Foreskin keratinocyte (primary cell): ENCODE measurements at places on chromosomes 5 and 9.
A peak's percentile ranks its signal among the peaks of the same experiment; 100 is the strongest.

DNA sequence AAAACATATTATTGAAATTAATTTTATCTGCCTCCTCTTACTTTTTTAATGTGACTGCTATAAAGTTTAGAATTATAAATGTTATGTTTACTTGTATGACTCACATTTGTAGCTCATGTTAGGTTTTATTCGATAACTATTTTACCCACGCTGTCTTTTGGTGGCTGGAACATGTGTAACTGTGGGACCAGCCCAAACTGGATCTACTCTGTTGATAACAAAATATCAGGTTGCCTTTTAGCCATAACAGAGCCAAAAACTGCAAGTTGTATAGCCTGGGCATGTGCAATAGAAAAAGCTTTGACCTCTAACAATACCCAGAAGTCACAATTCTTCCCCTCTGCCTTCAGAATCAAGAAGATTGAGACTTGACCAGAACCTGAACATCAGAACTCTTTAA, 356.5 kb downstream of the PRELID2 start:
- no peak for DNase-seq

- no peak for DNase-seq
Observed at GRCh38 chr9:7443541-7443940, 356.0 kb downstream of the DMAC1 start.

GRCh38 chr9:9133526-9133925, 1333.9 kb upstream of the DMAC1 start:
- no peak for DNase-seq

DNA sequence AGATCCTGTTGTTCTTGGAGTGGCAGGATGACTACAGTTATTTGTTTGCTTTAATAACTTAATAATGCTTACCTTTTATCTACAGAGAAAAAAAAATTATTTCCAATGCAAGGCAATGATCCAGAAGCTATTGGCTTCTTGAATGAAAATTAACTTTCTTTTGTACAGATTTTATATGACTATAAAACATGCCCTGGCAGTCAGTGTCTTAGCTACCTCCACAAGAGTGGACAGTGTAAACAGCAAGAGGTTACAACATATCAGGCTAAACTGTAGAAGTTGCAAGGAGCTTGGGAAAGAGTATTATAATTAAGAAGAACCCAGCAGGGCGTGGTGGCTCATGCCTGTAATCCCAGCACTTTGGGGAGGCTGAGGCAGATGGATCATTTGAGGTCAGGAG, 49.1 kb downstream of the BNC2 start:
- DNase-seq: no peak

DNA sequence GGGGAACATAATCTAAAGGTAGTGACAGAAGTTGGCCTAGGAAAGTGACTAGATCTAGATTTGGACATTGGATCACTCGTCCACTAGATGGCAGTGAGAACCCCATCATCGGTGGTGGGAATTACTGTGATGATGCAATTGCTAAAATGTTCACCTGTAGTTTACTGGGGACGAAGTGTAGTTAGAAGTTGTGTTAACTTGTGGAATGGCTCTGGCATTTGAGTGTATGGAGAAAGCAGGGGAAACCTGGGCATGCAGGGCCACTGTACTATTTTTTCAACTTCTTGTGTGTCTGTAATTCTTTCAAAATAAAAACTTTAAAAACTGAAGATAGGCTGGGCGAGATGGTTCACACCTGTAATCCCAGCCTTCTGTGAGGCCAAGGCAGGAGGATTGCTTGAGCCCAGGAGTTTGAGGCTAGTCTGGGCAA, 75.5 kb downstream of the PHAX start:
- DNase-seq: no peak

GRCh38 chr9:90458485-90458884, 184.1 kb downstream of the DIRAS2 start:
- no peak for DNase-seq

DNA sequence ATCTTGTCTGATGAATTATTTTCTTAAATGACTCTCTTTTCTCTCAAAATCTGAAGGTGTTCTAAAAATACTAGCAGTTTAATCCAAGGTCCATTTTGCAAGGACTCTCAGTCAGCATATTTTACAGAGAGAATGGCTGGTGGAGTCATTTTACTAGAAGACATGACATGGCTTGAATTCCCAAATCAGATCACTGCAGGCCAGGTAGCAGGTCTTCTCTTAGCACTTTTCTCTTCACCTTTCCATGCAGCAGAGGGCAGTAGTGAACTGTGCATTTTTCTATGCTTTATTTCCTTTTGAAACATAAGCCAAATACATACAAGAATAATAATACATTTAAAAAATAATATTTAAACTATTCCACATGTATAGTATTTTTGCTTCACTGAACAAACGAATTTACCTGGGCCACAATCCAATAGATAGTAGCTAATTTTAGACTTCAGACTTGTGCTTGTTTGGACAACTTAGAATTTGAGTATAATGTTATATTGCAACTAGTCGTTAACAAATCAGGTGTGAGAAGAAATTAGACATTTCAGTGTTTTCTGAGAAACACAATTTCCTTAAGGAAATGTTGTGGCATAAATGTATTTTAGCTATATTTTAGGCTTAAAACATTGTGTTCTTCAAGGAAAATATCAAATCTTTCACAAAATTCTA, 289.4 kb upstream of the DAB2 start:
- DNase-seq: peak; percentile 75

- peak; percentile 100 for DNase-seq
Observed at GRCh38 chr5:53362521-53362941, 117.9 kb upstream of the FST start.

- no peak for DNase-seq
Observed at GRCh38 chr5:143674469-143674786, 137.5 kb upstream of the HMHB1 start.

GRCh38 chr9:77944556-77945243, 86.9 kb downstream of the GNAQ start:
- DNase-seq: no peak

GRCh38 chr5:108521841-108522506, 140.1 kb upstream of the FBXL17 start:
- DNase-seq: peak; percentile 49

DNA sequence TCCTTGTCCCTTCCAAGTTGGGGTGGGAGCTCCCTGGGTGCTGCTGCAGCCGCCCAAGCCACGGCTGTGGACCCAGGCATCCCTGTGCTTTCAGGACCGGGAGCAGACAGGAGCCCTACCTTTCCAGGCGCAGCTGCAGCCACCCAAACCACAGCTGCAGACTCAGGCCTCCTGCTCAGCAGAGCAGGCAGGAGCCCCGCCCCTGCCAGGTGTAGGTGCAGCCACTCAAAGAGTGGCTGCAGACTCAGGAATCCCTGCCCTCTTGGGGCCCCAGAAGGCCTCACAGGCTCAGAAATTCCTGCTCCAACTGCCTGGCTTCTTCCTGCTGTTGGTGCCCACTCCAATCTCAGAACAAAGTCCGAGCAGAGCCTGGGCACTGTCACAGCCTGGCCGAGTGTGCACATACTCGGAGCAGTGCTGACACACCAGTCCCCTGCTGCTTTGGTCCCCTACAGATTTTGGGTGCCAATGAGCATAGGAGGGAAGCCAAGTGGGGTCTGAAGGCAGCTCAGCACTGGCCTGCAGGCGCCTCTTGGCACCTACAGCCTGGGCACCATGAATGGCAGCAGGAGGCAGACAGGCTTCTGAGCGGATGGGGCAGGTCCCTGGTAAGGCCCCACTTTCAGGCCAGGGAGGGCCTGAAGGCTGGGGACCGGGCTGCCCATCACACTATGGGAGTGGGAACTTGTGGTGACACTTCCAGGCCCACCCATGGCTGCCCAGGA, 6.0 kb upstream of the TESK1 start:
- peak; percentile 13 for DNase-seq

GRCh38 chr9:79428422-79428821, 143.3 kb upstream of the TLE4 start:
- DNase-seq: no peak

GRCh38 chr5:56356121-56356835, 123.1 kb upstream of the ANKRD55 start:
- no peak for DNase-seq

DNA sequence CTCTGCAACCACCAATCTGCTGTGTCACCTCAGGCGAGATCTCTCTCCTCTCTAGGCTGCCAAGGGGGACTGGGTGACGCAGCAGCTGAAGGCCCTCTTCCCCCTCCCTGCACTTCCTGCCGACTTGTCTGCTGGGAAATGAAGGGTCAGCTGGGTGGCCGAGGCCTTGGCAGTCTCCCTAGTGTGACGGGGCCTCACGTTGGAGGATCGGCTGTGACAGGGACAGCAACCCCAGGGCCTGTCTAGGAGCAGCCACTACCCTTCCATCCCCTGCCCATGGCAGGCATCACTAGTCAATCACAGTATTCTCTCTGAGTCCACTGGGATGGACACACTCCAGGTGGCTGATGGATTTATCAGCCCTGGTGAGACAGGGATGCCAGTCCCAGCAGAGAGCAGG, 107.3 kb upstream of the SARDH start:
- DNase-seq: no peak

- no peak for DNase-seq
Observed at GRCh38 chr9:98907055-98907454, 36.7 kb upstream of the COL15A1 start.

- no peak for DNase-seq
Observed at GRCh38 chr9:125749951-125750626, 2.9 kb downstream of the PBX3 start.

DNA sequence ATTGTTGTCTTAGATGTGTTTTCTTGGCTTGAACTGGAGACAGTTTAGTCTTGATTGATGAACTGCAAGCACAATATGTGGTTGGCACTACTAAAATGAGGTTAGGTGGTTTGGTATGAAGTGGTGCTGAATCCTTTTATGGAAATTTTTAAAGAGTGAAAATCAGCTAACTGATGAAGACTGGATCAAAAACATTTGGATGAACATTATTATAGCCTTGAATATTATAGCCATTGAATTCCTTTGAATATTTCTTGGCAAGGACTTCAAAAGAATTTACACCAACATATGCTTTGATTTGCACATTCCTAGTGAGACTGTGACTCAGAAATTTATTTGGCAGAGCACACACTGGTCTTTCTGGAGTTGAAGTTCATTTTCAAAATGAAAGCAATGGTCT, 318.3 kb downstream of the CHSY3 start:
- peak; percentile 23 for DNase-seq

- no peak for DNase-seq
Observed at GRCh38 chr9:77649109-77649812, 1.1 kb upstream of the GNA14 start.

DNA sequence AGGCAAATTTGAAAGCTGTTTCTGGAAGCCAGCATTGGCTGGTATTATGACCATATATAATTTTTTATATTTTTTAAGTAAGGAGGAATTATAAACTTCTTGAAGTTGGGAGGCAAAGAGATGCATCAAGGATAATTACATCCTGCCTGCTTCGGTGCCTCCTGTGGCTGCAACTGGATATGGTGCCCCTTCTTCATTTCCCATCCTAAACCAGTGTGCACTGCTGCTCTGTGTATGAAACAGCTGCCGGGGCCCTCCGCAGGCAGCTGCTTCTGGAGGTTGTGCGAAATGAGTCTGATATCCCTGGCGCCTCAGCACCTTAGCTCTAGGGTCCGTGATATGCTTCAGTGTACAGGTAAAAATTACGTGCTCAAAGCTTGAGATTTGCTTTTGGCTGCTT, 304.2 kb downstream of the ENC1 start:
- DNase-seq: no peak

- DNase-seq: no peak
Observed at GRCh38 chr5:152551061-152551460, 146.0 kb upstream of the NMUR2 start.

- DNase-seq: no peak
Observed at GRCh38 chr9:90204128-90204831, 438.3 kb downstream of the DIRAS2 start.

DNA sequence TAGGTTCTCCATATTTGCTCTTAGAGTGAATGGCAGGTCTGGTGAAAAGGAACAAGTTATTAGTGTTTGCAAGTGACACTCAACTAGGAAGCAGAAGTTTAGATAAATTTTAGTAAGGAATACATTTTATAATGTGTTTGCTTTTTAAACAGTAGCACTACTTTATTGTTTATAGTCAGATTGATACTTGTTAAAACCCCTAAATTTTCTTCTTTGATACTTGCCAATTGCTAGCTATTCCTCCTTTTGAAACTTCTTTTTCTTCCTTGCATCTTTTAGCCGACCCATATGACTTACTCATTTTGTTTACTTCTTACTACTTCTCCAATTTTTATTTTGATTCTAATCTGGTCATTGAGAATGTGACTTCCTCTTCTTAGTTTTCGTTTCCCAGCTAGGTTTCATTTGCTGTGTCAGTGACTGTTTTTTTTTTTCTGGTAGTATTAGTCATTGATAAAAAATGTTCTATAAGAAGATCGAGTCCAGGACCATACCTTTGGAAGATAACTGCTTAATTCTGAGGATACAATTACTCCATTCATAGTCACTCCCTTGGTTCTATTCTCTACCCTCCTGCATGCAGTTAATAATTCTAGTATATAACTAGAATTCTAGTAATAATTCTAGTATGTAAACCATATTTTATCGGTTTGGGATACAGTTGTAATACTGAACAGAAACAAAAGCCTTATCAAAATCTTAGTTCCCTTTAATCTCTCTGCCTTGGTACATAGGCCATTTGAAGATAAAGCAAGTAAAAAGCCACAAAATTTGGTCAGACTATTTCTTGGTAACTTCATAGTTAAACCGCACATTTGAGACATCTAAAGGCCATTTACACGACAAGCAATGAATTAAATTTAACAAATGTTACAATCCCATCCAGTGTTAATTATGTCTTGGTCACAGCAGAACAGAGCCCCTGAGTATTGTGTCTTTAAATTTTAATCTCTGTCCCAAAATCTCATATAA, 2.8 kb upstream of the RICTOR start:
- DNase-seq: peak; percentile 68

DNA sequence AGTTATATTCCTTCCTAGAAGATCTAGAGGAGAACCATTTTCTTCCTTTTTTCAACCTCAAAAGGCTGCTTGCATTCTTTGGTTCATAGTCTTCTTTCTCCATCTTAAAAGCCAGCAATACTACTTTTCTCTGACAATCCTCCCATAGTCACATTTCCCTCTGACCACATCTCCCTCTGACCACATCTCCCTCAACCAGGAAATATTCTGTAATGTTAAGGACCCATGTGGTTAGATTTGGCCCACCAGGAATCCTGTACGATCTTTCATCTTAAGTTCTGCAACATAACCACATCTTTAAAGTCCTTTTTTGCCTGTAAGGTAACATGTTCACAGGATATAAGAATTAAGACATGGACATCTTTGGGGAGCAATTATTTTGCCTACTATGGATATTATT, 179.4 kb upstream of the SPEF2 start:
- no peak for DNase-seq

GRCh38 chr5:11737010-11737409, 167.2 kb downstream of the CTNND2 start:
- no peak for DNase-seq

GRCh38 chr5:4976902-4977301, 163.2 kb upstream of the ADAMTS16 start:
- no peak for DNase-seq

DNA sequence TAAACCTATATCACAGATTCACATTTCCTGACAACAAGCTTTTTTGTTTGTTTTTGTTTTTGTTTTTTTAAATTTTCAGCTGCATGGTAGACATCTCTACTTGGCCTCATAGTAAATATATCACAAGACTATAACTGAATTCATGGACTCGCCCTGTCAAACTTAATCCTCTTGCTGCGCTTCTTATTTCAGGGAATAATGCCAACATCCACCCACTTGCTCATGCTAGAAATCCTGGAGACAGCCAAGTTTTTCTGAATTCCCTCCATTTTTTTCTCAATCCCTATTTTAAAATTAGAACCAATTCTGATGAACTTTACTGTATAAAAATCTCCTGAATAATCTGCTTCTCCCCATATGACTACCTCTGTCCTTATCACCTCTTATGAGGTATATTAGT, 283.6 kb upstream of the RPS23 start:
- no peak for DNase-seq

- DNase-seq: peak; percentile 74
Observed at GRCh38 chr9:96875461-96876142, 21.3 kb upstream of the ZNF782 start.
